ENCODE measurements at places on chromosomes 16 and 17.
A peak's percentile ranks its signal among the peaks of the same experiment; 100 is the strongest.

GRCh38 chr17:63476459-63476853 is 405 bp upstream of the ACE start:
- DNase-seq, result no peak
- H3K4me1 ChIP-seq, result no peaks in the 10 kb centered on the region
- peak overlapping the region; percentile 42 for H3K4me3 ChIP-seq

- no peaks in the 10 kb centered on the region for H3K4me1 ChIP-seq
- H3K27me3 ChIP-seq, result no peaks in the 10 kb centered on the region
- no peak overlapping the region for H3K27ac ChIP-seq
- DNase-seq, result no peak
- H3K4me3 ChIP-seq, result no peak overlapping the region
Observed at GRCh38 chr17:62746941-62747340, 61.2 kb downstream of the MARCHF10 start.

GRCh38 chr16:28524681-28525171 is 14.0 kb downstream of the NUPR1 start:
- H3K36me3 ChIP-seq, result no peaks in the 10 kb centered on the region
- H3K4me3 ChIP-seq, result no peak overlapping the region

DNA sequence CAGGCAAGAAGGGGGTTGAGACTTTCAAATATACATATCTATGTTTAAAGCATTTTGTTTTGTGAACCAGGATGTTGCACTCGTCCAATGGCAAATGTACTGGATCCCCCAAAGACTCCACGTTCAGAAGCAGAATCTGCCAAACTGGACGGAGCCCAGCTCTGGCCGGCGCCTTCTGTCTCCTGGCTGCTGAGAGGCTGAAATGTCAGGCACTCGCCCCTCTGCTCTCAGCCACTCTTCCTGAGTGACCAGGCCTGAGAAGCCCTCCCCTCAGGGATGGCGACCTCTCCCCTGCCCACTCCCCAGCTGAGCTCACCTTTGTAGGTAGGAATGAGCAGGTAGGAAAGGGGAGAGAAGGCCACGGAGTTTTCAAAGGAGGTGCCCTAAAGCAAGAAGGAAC is 187.5 kb upstream of the FOXF1 start:
- no peaks in the 10 kb centered on the region for H3K36me3 ChIP-seq
- no peak for DNase-seq
- no peaks in the 10 kb centered on the region for H3K4me1 ChIP-seq
- no peaks in the 10 kb centered on the region for H3K27me3 ChIP-seq
- no peak overlapping the region for H3K27ac ChIP-seq

GRCh38 chr16:13300066-13300840 is 398.9 kb downstream of the SHISA9 start:
- H3K36me3 ChIP-seq, result no peaks in the 10 kb centered on the region
- no peak overlapping the region for H3K4me3 ChIP-seq
- no peaks in the 10 kb centered on the region for H3K4me1 ChIP-seq
- no peaks in the 10 kb centered on the region for H3K27me3 ChIP-seq
- H3K27ac ChIP-seq, result no peak overlapping the region

GRCh38 chr17:76848670-76849069 is 19.5 kb upstream of the MGAT5B start:
- no peaks in the 10 kb centered on the region for H3K36me3 ChIP-seq
- no peaks in the 10 kb centered on the region for H3K27me3 ChIP-seq
- H3K4me1 ChIP-seq, result no peaks in the 10 kb centered on the region
- no peak for DNase-seq
- H3K27ac ChIP-seq, result no peak overlapping the region

DNA sequence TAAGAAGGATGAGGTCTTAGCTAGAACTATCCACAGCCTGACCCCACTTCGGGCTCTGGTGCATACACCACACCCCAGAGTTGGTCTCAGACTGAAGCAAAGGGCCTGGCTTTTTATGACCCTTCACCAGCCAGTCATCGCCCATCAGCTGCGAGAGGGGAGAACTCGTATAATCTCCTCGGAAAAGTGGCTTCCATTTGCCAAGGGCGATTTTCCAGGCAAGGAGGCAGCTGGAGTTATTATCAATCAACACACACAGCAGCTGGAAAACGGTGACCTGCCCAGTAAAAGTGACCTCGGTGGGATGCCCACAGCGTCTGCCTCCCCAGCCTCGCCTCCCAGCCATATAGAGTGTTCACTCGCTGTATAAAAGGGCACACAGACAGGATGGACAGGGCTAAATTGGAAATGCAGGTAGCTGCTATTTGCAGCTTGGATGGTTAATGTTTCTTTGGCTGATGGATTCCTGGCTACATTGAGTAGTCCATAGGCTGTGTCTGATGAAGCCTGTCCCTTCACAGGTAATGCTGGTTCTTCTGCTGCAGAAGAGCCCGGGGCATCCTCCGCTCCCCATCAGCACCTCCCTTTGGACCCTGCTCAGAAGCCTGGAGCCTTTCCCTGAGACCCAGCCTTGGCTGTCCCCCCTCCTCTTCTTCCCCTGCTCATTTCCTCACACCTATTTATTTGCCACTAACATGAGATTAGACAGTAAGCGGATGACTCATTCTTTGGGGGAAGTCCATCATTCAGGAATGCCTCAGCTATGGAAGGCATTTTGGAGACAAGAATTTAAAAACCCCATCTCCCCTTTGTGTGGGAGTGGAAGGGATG is 45.7 kb downstream of the TMEM186 start:
- no peak overlapping the region for H3K27ac ChIP-seq
- H3K27me3 ChIP-seq, result no peaks in the 10 kb centered on the region
- no peaks in the 10 kb centered on the region for H3K4me1 ChIP-seq
- no peak for DNase-seq

- H3K27me3 ChIP-seq, result no peaks in the 10 kb centered on the region
- no peak overlapping the region for H3K27ac ChIP-seq
- no peak for DNase-seq
- no peak overlapping the region for H3K4me3 ChIP-seq
Observed at GRCh38 chr17:18094409-18094807, 6.7 kb downstream of the DRG2 start.

DNA sequence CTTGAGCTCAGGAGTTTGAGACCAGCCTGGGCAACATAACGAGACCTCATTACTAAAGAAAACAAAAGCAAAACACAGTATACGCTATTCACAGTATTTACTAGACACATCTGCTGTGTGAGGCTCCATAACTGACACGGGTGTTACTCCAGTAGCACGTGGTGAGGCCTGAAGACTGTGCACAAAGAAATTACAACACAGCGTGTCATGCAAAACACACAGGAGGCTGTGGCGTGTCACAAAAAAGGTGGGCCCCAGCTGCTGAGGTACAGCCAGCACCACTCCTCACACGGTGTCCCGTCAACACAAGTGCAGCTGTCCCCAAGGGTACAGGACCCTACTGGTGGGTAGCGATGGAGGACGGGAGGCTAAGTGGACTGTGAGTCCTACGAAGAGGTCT is 2.7 kb downstream of the CYBC1 start:
- no peak for DNase-seq
- no peak overlapping the region for H3K4me3 ChIP-seq
- H3K27ac ChIP-seq, result no peak overlapping the region
- H3K36me3 ChIP-seq, result no peaks in the 10 kb centered on the region
- no peaks in the 10 kb centered on the region for H3K27me3 ChIP-seq
- no peaks in the 10 kb centered on the region for H3K4me1 ChIP-seq

GRCh38 chr17:67831268-67831667 is 6.0 kb downstream of the BPTF start:
- H3K4me3 ChIP-seq, result no peak overlapping the region
- H3K4me1 ChIP-seq, result no peaks in the 10 kb centered on the region
- no peaks in the 10 kb centered on the region for H3K27me3 ChIP-seq

GRCh38 chr16:2278272-2278608 is 10.3 kb upstream of the RNPS1 start:
- H3K4me3 ChIP-seq, result no peak overlapping the region
- DNase-seq, result no peak
- H3K27me3 ChIP-seq, result no peaks in the 10 kb centered on the region
- H3K36me3 ChIP-seq, result peaks cover 3% of the 10 kb centered on the region

DNA sequence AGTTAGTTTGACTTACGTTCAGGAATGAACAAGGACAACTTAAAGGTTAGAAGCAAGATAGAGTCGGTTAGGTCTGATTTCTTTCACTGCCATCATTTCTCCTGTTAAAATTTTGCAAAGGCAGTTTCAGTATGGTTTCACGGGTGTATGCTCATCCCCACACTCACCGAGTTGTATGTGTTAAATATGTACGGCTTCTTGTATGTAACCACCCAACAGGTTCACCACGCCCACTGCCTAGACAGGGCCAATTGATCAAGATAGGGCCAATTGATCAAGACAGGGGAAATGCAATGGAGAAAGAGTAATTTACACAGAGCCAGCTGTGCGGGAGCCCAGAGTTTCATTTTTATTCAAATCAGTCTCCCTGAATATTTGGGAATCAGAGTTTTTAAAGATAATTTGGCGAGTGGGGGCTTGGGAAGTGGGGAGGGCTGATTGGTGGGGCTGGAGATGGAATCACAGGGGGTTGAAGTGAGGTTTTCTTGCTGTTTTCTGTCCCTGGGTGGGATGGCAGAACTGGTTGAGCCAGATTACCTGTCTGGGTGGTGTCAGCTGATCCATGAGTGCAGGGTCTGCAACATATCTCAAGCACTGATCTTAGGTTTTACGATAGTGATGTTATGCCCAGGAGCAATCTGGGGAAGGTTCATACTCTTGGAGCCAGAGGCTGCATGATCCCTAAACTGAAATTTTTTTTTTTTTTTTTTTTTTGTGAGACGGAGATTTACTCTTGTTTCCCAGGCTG is 62.4 kb upstream of the PLCG2 start:
- H3K36me3 ChIP-seq, result no peaks in the 10 kb centered on the region
- H3K4me1 ChIP-seq, result peaks cover 8% of the 10 kb centered on the region
- H3K27me3 ChIP-seq, result no peaks in the 10 kb centered on the region
- no peak overlapping the region for H3K27ac ChIP-seq
- no peak overlapping the region for H3K4me3 ChIP-seq

DNA sequence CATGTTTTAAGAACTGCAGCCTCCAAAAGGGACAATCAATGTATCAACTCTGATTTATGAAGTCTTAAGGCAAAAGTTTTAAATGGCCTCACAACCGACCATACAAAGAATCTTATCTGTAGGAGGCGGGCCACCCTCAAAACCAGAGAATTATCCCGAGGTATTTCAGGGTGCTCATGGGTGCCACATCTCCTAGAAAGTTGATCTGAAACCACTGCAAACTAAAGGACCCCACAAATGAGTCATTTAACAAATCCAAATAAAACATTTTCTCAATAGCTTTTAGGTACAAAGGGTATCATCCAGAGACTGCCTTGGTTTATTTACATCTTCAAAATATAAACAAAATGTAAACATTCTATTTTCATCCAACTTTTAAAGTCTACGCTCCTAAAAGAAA is 6.8 kb downstream of the ERN1 start:
- no peaks in the 10 kb centered on the region for H3K4me1 ChIP-seq
- no peak overlapping the region for H3K4me3 ChIP-seq
- H3K27me3 ChIP-seq, result no peaks in the 10 kb centered on the region
- no peaks in the 10 kb centered on the region for H3K36me3 ChIP-seq
- no peak overlapping the region for H3K27ac ChIP-seq

Measured in right atrium auricular region (tissue), 2 donors.